ENCODE measurements at places on chromosomes 1 and 21.
A peak's percentile ranks its signal among the peaks of the same experiment; 100 is the strongest.

GRCh38 chr1:168482106-168482505 is 61.7 kb downstream of the XCL2 start:
- no peak for DNase-seq

DNA sequence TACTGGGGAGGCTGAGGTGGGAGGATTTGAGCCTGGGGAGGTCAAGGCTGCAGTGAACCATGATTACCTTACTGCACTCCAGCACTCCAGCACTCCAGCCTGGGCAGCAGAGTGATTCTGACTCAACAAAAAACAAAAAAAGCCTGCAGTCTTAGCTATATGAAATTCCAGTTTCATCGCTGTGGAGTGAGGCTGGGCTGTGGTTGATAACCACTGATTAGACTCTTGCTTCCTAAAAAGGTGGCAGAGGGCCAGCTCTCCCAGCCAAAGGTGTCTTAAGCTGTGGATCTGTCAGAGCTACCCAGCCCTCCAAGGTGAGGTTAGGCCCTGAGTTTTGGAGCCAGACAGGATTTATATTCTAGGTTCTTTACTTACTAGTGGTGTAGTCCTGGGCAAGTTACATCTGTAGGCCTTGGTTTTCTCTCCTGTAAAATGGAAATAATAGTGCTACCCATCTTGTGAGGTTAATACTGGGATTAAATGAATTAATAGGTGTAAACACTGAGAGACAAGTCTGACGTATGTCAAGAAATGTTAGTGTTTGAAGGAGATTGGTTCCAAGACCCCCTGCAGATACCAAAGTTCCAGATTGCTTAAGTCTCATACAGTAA is 35.9 kb downstream of the TMCC2 start:
- peak; percentile 51 for DNase-seq

GRCh38 chr1:62373221-62373620 is 54.0 kb upstream of the KANK4 start:
- no peak for DNase-seq

DNA sequence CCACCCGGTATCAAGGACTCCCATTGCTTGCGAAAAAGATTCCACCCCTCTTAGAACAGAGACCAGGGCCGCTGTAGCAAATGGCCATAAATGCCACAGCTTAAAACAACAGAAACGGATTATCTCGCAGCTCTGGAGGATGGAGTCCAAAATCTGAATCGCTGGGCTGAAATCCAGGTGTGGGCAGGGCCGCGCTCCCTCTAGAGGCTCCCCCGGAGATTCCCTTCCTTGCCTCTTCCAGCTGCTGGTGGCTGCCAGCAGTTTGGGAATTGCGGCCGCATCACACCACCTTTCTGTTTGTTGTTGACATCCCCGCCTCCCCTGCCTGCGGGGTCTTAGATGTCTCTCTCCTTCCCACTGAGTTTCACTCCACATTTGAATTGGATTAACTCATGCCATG is 15.6 kb downstream of the PDE9A start:
- no peak for DNase-seq

- DNase-seq, result no peak
These were observed 69.1 kb upstream of the STUM start for GRCh38 chr1:226479474-226479873.

DNA sequence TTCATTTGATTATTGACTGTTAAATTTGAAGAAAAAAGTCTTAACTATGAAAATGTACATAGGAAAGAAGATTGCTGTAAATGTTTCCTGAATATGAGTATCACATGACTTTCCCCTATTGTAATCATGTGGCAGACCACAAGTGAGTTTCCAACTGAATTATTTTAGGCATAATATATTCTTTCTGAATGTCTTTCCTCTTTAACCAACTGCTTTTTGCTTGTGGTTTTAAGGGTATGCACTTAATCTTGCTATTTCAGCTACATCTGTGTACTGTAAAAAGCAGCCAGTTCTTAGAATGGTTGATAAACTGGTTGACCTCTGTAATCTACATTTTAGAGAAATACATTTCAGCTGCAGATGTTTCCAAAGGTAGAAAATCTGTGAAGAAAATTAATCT is 400.7 kb downstream of the NEGR1 start:
- peak; percentile 44 for DNase-seq

GRCh38 chr1:19752083-19752696 is 47.5 kb downstream of the TMCO4 start:
- no peak for DNase-seq

DNA sequence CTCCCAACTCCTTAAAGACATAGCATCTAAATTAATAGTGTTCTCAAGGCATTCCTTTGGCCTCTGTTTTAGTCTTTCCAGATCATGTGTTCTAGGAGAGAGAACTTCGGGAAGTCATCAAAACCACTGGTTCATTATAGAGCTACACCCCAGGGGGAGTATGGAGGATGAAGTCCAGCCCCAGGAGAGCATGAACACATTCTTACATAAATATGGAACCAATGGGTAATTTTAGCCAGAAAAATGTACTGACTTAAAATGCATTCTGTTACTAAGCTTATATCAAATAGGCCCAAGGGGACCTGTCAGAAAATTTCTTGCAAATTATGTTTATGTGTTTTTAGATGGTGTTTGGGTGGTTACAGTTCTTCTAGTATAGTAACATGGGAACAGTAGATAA is 165.2 kb downstream of the NTMT2 start:
- DNase-seq, result no peak

GRCh38 chr1:23627069-23627735 is 64.4 kb upstream of the RPL11 start:
- DNase-seq, result no peak

DNA sequence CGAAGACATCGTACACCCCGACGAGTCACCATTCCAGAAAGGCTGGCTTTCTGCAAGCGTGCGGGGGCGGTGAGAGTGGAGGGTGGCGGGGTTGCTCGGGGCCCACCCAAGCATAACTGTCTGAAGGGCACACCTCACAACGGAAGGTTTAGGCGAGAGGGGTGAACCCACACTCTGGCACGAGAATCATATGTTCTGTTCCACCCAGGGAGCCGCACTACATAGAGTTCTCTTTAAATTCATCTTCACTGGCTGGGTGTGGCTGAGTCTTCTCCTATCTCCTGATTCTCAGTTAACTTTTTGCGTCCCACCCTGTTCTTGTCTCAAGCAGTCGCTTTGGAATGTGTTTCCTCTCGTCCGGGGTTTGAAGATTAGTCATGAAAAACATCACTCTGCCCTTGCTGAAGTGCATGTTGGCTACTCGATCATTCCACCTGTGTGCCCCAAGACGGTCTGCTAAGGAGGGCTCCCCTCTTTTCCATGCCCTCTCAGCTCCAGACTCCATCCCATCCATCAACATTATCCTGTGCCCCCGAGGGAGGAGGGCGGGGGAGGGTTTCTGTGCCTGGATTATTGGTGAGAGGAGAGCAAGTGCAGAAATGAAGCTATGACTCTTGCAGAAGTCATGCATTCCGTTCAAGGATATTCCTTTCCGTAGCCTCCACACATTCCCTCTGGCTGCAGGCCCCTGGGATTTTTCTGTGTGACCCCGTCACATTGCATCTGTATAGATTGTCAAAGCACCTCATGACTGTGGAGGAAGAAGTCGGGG is 53.5 kb upstream of the CD34 start:
- DNase-seq, result no peak

DNA sequence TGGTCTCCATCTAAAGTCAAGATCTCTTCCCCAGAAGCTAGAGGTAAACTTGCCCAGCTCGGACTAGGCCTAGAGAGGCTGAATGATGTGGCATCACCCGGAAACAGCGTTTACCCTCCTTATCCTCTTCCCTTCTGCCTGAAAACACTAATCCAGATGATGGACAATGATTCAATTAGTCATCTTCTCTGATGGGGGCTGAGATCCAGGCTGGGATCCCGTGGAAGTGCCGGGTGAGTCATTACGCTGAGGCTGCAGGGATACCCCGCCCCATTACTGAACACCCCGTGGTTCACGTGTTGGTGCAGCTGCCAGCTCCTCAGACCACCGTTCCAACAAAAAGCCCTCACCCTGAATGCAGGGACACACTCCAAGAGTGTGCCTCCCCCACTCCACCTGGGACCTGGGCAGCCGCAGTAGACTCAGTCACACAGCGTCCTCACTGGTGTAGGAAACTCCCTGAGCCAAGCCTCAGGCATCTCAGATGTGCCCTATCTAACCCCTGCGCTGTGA is 2.0 kb downstream of the S100A6 start:
- peak; percentile 93 for DNase-seq

- DNase-seq, result no peak
These were observed 33.6 kb downstream of the NUP133 start for GRCh38 chr1:229474509-229474908.

DNA sequence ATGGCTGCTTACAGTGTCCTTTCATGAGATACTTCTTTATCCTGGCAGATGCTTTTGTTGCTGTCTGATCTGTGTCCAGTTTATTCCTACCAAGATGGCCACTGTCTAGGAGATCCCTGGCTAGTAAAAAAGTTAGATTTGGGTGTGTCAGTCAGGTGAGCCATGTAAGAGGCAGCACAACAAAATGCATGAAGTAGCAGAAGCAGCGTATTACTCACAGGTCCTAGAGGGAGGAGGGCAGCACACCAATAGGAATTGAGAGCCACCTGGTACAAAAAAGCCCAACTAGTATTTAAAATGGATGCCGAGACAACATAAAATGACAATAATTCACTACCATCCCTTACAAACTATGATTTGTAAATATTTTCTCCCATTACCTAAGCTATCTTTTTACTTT is 22.8 kb upstream of the ZNF697 start:
- DNase-seq, result no peak

GRCh38 chr1:97084546-97084945 is 363.0 kb downstream of the PTBP2 start:
- DNase-seq, result peak; percentile 66

GRCh38 chr1:6127587-6128163 is 52.4 kb downstream of the CHD5 start:
- DNase-seq, result peak; percentile 23

DNA sequence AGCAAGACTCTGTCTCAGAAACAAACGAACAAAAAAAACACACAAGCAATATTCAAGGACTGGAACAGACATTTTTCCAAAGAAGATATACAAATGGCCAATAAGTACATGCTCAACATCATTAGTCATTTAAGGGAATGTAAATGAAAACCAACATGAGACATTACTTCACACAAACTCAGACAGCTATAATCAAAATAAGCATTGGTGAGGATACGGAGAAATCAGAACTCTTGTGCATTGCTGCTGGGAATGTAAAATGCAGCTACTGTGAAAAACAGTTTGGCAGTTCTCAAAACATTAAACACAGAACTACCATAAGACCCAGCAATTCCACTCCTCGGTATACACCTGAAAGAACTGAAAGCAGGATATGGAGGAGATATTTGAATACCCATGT is 15.4 kb downstream of the NOL9 start:
- peak; percentile 83 for DNase-seq

GRCh38 chr1:228990906-228991569 is 255.8 kb downstream of the RHOU start:
- no peak for DNase-seq

DNA sequence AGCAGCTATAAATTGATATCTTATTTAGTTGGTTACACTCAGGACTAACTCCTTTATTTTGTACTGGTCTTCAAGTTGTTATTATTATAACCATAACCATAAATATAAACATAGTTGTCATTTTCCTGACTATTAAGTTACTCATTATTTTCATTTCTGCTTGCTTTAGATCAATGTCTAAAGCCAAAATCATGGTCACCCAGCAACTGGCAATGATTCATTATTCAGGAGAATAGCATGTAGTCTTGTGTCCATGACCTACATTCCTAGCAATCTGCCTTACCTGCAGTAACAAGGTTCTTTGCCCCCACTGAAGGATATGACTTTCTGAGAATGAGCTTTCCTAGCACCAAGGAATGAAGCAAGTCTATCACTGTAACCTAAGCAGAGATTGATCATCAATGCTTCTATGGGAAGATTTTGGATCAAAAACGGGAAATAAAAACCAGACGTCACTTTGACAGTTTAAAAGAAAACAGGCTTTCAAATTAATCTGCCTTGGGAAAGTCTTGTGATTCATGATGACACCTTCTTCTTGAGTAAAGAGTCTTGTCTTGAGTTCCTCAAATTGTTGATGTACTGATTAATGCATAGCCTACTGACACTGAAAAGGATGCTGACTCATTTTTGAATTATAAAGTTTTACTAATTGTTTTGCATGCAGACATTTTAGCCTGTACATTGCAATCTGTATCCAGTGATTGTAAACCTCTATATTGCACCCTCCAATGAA is 203.3 kb upstream of the IVNS1ABP start:
- DNase-seq, result no peak

DNA sequence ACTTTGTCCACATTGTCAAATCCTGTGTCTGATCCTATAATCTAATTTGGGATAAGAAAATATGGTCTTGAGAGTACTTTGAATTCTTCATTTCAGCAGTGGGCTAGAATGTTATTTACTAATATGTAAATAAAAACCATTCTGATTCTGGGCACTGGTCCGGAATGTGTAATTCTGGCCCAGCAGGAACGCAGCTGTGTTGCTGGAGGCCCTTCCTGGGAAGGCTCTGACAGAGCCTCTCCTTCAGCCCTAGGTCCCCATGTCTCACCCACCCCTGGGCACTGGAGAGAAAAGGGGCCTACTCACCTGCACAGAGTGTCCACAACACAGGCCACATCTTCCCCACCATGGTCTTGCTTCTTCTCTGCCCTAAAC is 251 bp downstream of the GPA33 start:
- DNase-seq, result no peak

DNA sequence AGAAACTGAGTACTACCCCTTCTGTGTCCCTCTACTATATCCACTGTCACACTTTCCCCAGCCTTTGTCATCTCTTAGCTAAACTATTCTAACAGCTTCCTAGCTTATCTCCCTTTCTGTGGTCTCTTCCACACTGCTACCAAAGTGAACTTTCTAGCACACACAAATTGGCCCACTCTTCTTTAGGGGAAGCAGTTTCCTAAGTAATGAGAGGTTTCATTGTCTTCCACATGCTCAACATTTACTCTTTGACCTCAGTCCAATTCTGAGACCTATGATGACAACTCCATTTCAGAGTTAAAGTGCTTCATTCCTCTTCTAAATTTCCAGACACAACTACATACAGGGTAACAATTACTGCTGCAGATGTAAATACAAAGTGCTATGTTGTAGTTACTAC is 32.9 kb downstream of the SCYL3 start:
- DNase-seq, result no peak

DNA sequence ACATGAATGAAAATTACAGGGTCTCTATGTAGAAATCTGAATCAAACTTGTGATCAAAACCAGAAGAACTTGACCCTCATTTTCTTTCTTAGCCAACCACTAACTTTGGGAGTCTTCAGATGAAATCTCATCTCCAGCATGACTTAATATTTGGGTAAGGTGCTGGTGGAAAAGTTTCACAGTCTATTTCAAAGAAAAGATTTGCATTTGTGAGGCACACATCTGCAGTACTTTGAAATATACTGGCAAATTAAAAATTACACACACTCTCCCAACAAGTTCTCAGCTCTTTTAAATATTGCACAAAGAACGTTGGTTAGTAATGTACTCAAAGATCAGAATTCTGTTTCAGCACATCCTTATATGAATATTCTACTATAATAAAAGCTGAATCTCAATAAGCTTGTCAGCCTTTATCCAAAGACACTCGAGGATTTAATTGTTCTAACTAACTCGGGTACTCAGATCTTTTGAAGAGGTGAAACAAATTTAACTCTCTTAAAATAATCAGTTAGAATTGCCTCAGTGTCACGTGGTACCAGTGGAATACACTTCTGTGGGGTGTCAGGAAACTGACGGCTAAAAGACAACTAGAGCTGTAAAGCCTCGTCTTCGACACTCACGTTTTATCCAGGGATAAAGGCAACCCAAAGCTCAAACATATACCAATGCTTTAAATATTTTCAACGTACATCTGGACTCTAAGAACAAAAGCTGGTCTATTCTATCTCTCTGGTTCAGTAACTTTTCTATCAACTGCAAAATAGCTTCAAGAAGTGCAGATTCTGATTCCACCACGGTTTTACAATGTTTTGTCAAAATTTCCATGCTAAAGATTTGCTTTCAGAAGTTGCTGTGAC is 19.0 kb downstream of the SAMSN1 start:
- no peak for DNase-seq

Measured in IMR-90 (cell line).